Stimulated activated CD4-positive, alpha-beta T cell treated with anti-CD3 and anti-CD28 coated beads, Interleukin-12 subunit alpha, Interleukin-12 subunit beta, amount 100 ng/mL, for 4 hours (primary cell): ENCODE measurements at places on chromosomes 4 and X.

GRCh38 chr4:73948990-73949706 lies 32.7 kb downstream of the PF4 start:
- DNase-seq, result no peak

DNA sequence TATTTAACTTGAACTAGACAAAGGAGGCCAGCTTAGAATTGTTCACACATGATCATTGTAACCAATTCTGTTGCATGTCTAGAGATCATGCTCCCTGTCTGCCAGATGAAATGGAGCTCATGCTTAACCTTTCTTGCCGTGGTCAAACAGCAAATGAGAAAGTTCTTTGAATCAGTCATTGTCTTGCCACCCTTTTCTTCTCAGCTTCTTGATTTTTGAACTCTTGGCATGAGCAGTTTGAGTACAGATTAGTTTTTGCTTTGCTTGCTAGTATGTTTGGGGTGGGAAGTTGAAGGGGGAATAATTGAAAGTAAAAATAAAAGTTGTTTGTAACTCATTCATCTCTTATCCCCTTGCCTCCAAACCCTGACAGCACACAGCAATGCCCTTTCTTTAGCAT lies 4.7 kb downstream of the MTM1 start:
- DNase-seq, result no peak

DNA sequence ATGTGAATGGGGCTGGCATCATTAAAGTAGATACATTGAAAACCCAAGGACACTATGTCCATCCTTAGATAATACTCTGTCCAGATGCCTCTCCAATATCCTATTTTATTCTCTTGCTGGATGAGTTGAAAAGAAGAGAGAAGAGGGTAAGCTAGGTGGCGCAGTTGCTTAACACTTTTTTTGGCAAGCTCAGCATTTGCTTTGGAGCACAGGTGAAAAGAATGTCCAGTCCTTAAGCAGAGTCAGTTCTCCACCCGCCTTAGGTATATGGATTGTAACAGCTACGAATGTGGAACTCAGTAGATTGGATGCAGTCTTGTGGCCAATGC lies 208.4 kb downstream of the NWD2 start:
- peak; percentile 16 for DNase-seq

- DNase-seq, result no peak
These were observed 367.6 kb downstream of the ARHGAP24 start for GRCh38 chr4:85842540-85842939.

DNA sequence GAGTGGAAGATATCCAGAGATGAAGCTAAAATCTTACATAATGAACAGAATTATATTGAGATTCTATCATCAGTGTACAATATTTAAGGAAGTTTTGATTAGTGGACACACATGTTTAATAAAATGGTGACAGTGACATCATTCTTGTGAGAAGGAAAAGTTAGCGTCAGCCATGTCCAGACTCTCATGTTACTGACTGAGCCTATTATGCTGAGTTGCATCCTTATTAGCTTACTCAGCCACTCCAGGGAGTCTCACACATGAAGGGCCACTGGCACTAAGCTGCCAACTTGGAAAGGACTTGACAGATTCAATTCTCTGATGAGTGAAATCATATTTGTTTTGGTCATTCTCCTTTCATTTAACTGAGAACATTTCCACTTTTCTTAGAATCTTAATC lies 170.6 kb downstream of the BANK1 start:
- DNase-seq, result no peak

- DNase-seq, result no peak
These were observed 86.7 kb downstream of the NHSL2 start for GRCh38 chrX:71997320-71997719.

DNA sequence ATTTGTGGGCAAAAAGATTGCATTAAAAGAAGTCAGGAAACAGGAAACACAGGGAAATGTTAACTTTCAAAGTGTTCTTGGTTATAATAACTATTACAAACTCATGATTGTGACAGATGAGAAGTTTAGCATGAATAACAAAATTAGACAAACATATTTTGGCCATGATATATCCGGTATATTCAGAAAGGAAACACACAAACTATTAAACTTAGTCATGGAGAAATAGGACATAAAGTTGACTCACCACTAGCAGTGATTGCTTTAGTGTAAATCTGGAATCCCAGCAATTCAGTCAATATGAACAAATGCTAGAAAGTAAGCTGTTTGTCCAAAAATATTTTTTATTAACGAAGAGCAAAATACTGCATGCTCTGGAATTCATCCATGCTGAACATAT lies 1299.9 kb downstream of the C4orf33 start:
- DNase-seq, result no peak

DNA sequence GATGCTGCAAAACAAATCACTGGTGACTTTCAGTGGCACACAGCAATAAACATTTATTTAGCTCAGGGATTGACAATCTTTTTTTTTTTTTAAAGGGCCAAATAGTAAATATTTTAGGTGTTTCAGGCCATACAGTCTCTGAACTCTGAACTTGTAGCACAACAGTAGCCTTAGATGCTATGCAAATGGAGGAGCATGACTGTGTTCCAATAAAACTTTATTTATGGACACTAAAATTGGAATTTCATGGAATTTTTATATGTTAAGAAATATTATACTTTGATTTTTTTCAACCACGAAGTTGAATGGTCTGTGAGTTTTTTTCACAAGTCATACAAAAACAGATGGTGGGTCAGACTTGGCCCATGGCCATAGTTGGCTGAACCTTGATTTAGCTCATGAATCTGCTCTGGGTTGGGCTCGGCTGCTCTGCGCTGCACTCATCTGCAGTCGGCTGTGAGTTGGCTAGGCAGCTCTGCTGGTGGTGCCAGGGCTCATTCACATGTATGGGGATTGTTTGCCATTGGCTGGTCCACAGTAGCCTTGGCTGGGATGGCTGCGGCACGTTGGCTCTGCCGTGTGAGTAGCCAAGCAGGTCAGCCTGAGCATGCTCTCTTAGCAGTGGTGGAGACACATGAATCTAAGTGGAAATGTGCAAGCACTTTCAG lies 231.7 kb upstream of the PGRMC2 start:
- DNase-seq, result no peak

DNA sequence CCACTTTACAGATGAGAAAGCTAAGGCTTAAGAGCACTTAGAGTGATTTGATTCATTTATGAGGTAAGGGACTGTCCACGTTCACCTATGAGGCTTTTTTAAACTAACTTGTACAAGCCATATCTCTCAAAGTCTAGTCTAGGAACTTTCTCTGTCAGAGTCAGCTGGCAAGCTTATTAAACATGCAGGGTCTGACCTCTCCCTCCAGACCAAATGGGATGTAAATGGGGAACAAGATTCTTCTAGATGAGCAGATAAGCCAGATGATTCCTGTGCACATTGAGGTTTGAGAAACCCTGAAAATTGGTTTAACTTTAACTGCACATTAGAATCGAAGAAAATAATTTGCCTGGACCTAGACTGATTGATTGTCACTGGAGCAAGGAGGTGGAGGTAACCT lies 160.0 kb upstream of the SPRY1 start:
- DNase-seq, result no peak

GRCh38 chrX:15918003-15918402 lies 63.4 kb upstream of the AP1S2 start:
- DNase-seq, result no peak

GRCh38 chr4:38752941-38753806 lies 29.6 kb downstream of the TLR10 start:
- DNase-seq, result no peak

- DNase-seq, result peak; percentile 56
These were observed 4.4 kb upstream of the CXorf38 start for GRCh38 chrX:40651620-40652223.

- DNase-seq, result no peak
These were observed 965 bp downstream of the PPA2 start for GRCh38 chr4:105472871-105473323.

GRCh38 chr4:44368413-44369167 lies 80.0 kb downstream of the KCTD8 start:
- DNase-seq, result no peak

GRCh38 chrX:96713303-96713702 lies 28.7 kb downstream of the DIAPH2 start:
- no peak for DNase-seq

GRCh38 chr4:54729256-54729655 lies 71.5 kb downstream of the KIT start:
- no peak for DNase-seq

GRCh38 chr4:189443341-189443740 lies 497.3 kb upstream of the FRG1 start:
- DNase-seq, result no peak

DNA sequence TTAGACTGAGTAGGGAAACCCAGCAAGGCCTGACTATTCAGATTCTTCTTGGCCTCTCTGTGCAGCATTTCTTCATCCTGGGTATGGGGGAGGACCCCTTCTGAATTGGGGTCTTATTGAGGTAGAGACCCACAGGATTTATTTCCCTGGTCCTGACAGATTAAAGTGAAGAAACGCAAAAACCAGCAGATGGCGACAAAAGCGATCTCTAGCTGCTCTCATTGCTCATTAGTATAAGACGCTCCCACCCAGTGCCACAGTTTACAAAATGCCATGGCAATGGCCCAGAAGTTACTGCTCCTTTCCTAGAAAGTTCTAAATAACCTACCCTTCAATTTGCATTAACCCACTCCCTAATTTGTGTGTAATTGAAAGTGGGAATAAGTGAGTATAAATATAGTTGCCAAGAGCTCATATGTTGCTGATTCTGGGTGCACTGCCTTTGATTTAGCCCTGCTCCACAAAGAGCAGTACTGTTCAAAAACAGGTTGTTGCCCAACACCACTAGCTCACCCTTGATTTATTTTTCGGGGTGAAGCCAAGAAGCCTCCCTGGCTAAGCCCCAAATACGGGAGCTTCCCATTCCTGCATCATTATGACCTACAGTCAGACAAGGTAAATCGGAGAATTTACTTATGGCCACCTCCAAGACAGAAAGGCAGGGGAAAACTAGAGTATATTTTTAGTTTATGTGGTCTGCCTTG lies 3.7 kb upstream of the BEX4 start:
- peak; percentile 24 for DNase-seq

- DNase-seq, result no peak
These were observed 235.1 kb downstream of the PPARGC1A start for GRCh38 chr4:23654791-23655190.

DNA sequence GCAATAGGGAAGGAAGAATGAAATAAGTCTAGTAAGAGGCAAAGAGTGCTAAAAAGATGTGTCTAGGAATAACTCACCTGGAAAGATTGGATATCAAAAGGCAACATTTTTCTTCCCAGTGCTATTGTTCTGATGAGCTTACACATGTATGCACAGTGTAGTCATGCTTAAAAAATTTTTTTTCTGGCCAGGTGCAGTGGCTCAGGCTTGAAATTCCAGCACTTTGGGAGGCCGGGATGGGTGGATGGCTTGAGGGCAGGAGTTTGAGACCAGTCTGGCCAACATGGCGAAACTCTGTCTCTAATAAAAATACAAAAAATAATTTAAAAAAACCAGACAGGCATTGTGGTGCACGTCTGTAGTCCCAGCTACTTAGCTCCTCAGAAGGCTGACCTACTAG lies 795.8 kb upstream of the IGFBP7 start:
- no peak for DNase-seq

DNA sequence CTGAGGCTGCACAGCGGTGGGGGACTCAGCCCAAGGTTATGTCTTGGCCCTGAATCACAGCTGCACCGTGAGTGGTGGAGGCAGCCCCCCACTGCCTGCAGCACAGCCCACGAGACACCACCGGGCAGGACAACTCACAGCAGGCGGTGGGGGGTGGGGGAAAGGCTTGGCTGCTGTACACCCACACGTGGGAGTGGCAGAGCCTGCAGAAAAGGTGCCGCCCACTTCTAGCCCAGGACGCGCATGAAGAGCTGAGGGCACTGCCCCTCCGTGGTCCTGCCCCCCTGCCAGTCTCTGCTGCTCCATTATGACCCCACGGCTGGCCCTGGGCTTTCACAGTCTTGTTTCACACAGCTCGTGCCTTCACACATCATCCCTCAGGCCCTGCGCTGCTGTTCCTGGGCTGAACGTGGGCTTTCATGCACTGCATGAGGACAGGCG lies 40.8 kb downstream of the FGFRL1 start:
- no peak for DNase-seq

- no peak for DNase-seq
These were observed 880.1 kb upstream of the INTU start for GRCh38 chr4:126752702-126753101.

DNA sequence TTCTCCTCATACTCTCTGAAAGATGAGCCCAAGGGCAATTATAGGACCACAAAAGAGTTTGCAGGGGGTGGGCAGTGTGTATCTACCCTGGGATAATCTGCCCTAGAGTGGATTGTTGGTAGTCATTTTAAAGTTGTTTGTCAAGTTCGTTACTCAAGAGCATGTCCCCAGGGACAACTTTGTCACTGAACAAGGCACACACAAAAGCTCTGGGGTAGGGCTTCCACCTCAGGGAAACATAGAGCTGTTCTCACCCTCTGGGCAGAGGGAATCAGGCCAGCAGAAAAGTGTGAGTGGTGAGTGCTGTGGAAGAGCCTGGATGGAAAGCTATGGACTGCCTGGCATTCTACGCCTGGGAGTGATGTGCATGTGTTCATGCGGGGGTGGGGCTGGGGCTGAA lies 23.3 kb upstream of the LEF1 start:
- DNase-seq, result no peak

- DNase-seq, result no peak
These were observed 99.9 kb downstream of the AREG start for GRCh38 chr4:74544655-74545361.

DNA sequence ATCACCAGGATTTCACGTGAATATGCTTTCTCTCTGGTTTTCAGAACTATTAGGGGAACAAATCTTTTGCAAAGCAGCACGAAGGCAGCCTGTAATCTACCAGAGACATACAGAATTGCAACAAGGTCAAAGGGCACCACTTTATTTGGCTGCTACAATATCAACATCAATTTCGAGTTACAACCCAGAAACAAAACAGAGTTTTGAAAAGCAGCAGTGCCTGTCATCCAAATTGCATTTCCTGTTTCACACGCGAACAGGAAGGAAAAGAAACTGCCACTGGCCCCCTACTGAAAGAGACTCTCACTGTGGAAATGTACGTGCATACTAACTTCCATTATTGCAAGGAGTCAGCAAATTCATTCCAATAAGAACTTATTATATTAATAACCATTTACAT lies 17.1 kb upstream of the C1QTNF7 start:
- DNase-seq, result no peak

DNA sequence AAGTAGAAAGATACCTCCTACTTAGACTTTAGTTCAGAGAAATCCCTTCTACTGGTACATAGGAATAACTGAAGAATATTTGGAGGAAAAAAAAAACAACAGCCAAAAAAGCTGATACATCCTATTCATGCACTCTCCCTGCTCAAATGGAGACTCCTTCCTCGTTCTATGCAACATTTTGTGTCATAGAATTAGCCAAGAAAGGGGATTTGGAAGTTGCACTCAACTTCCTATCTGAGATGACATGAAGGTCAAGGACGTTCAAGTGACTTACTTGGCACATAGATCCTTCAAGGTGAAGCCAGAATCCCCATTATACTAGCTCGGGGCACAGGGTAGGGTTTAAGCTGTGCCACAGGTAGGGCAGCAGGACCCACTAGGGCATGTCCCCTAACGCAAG lies 56.2 kb upstream of the S100G start:
- no peak for DNase-seq

DNA sequence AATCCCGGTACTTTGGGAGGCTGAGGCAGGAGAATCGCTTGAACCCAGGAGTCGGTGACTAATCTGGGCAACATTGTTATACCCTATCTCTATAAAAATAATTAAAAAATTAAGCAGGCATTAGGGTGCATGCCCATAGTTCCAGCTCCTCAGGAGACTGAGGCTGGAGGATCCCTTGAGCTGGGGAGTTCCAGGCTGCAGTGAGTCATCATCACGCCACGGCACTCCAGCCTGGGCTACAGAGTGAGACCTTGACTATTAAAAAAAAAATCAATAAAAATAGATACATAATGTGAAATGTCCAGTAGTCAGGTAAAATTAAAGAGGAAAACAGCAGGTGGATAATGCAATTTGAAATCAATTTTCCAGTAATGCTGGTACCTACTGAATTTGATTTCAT lies 14.6 kb downstream of the ADGRL3 start:
- DNase-seq, result no peak
